ENCODE measurements at places on chromosomes 3 and 15.

DNA sequence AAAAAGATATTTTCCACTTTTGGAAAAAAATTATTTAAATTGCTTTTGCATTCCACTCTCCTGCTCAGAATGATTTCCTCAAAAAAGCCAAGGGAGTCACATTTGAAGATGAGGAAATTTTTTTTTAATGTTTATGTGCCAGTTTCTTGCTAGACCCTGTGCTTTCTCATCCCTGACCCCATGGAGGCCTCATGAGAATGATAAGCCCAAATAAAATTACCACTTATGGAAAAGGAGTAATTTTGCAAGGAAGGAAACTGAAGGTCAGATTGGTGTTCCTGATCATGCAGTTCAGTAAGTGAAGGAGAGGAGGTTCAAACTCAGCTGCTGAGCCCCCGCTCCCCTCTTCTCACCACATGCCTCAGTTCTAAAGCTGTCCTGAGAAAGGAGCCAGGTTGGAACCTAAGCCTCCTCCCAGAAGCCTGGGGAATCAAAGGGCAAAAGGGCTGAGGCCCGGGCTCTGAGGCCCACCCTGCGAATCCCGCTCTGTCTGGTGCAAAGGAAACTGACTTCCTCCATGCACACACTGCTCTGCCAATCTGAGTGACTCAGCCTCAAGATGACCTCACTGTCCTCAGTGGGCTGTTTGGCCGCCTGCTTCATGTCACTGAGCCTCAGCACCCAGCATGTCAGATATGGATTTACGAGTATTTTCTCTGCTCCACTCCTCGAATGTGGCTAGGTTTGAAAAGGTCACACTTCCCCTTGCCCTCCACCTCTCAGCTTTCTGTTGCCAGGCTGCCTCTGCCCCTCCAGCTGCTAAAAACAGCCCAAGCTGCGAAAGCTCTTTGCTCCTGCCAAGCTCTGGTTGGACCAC is 56.9 kb upstream of the FLNB start:
- DNase-seq, result no peak

DNA sequence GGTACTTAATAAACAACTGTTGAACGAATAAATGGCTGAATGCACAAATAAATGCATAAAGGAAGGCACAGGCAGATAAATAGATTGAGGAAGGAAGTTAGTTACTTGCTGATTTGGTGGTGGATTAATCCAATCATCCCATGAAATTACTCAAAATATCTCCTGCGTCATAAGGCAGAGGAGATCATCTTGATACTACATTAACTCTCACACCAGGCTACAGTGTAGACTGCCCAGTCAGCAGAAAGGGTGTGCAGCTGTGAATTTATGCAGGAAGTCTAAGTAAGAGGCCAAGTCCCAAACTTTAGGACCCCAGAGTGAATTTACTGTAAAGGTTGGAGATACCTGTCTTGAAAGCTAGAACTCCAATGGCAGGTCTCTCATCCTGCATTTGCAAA is 38.6 kb downstream of the PRICKLE2 start:
- DNase-seq, result no peak

DNA sequence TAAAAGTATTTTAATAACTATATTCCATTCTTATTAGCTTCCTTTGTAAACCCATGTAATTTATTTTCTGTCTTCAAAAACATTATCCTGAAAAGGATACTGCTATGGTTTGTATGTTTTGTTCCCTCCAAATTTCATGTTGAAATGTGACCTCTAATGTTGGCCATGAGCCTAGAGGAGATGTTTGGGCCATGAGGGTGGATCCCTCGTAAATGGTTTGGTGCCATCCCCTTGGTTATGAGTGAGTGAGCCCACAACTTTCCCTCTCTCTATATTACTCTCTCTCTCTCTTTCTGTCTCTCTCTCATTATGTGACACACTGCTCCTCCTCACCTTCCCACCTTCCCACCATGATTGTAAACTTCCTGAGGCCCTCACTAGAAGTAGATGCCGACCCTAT is 357.7 kb downstream of the MFSD1 start:
- no peak for DNase-seq

DNA sequence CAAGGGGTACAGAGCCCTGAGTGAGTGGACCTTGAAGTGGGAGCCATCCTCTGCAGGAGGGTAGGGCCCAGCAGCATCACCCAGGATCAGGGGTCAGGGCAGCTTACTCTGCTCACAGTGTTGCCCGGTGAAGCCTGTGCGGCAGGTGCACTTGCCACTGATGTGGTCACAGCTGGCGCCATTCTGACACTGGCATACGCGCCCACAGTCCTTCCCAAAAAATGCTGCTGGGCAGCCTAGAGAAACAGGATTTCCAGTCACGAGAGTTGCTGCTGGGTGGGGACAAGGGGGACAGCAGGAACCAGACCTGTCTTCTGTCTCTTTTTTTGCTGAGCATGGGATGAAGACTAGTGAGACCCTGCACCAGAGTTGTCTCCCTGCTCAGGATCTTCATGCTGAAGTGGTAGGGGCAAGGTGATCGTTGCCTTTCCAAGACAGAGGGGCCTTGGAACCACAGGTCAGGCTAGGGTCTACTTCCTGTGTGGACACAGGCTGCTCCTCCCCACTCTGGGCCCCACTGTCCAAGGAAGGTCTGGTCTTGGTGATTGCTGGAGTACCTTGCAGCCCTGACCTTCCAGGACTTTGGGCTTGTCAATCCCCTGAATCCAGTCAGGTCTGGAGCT is 46.9 kb downstream of the RAB11A start:
- no peak for DNase-seq

DNA sequence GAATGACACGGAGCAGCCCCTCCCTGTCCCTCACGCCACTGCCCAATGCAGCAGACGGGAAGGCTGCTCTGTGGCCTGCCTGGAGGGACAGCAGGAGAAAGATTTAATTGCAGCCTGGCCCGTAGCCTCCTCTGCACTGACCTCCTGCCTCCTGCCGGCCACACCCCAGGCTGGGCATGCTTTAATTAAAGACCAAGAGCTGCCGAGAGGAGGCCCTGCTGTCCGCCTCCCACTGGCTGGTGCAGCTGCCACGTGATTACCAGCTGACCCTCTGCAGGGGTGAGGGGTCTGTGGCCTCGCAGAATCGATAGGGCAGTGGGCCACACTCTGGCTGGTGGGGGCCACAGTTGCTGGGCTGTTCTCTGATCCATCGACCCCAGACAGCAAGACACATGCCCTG is 100.2 kb upstream of the PRR23E start:
- DNase-seq, result no peak

GRCh38 chr15:28107111-28107903 is 8.2 kb upstream of the OCA2 start:
- no peak for DNase-seq

DNA sequence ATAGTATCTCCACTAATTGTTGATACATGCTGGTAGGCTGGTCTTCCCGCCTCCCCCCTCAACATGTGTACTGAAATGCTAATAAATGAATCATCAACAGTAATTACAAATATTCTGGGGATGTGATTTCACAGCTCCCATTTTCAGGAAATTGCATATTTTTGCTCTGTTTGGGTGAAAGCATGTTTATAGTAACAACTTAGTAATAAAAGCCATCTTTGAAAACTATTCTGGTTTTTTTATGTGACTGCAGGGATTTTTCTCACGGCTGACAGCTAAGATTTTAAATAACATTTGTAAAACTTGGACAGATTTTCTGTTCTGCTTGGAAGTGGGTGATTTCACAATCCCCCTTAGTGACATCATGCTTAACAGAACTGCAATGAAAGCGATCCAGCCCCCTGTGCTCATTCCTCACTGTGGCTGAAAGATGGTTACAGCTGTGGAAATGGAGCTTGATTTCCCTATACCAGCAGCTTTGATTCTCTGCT is 25.6 kb upstream of the FAM174B start:
- no peak for DNase-seq

- no peak for DNase-seq
Observed at GRCh38 chr15:77029166-77030047, 34.5 kb downstream of the PSTPIP1 start.

GRCh38 chr3:71616571-71617021 is 33.1 kb upstream of the FOXP1 start:
- no peak for DNase-seq

GRCh38 chr15:51936105-51936478 is 35.5 kb downstream of the LEO1 start:
- DNase-seq, result no peak

GRCh38 chr15:59685737-59686297 is 3.3 kb downstream of the BNIP2 start:
- no peak for DNase-seq

- DNase-seq, result no peak
Observed at GRCh38 chr3:195385526-195385925, 57.3 kb downstream of the ACAP2 start.

GRCh38 chr15:50355980-50356379 is 982 bp upstream of the GABPB1 start:
- no peak for DNase-seq

DNA sequence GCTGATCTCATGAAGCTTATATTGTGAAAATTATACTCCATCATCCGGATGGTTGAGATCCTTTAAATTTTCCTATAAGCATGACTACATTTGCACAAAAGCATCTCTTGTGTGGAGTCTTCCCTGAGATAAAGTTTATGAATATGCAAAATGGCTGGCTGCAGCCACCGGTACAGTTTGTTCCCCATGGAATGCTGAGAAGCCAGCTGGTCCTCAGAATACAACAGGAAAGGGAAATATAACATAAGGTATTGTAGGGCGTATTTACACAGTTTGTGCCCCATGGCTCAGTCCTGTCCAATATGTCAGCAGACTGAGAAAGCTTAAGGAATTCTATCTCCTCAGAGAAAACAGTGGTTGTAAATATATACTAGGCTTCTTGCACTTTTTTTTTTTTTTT is 468.6 kb downstream of the CNTN6 start:
- no peak for DNase-seq

DNA sequence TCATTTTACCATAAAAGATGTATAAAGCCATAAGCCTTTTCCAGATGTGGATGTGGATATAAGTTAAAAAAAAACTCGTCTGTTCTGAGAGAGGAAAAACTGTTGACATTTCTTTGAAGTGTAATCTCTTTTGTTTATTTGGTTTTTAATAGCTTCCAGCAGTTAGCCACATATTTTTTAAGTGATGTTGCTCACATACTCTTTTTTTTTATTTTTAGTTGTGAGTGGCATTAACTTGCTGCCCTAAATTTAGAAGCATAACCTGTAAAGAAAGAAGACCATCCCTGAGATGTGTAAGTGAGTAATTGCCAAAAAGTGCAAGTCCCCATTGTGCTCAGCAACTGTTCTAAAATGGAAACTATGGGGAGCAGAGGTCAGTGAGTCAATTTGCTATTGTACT is 415.9 kb upstream of the MDFIC2 start:
- no peak for DNase-seq

GRCh38 chr3:188166441-188166840 is 12.5 kb downstream of the LPP start:
- no peak for DNase-seq

GRCh38 chr3:108064293-108064887 is 26.4 kb downstream of the CD47 start:
- DNase-seq, result no peak

DNA sequence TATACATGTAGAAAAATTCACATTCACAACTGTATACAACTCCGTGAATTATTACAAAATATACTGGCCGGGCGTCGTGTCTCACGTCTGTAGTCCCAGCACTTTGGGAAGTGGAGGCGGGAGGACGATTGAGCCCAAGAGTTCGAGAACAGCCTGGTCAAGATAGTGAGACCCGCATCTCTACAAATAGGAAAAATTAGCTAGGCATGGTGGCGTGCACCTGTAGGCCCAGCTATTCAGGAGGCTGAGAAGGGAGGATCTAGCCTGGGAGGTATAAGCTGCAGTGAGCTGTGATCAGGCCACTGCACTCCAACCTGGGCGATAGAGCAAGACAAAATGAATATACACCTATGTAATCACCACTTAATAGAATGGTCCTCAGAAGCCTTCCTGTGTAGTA is 1.3 kb downstream of the RAD51 start:
- no peak for DNase-seq

DNA sequence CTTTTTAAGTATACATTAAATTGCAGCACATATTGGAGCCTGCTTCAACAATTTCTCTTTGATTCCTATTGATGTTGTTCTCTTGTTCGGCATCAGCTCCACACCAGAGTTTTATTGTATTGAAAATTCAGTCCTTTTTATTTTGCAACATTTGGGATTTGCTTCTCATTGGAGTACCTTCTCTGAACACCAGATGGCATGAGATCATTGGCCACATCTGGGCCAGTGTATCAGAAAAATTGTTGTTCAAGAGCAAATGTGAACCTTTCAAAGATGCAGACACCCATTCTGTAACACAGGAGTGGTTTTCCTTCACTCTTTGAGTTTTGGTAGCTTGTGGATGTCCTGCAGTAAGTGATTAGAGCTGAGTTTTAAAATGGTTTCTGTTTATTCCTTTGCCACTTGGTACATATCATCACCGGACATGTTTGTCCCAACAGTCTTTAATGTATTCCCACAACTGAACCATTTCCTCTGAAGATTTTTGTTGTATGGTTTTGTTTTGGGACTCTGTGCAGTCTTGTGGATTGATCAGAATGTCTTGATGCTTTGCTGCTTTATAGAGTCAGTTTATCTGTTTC is 96.1 kb downstream of the MCTP2 start:
- DNase-seq, result no peak

GRCh38 chr3:127749787-127750225 is 72.5 kb downstream of the MGLL start:
- DNase-seq, result no peak
